RWPE2 (cell line): ENCODE measurements at places on chromosomes 1 and 21.

DNA sequence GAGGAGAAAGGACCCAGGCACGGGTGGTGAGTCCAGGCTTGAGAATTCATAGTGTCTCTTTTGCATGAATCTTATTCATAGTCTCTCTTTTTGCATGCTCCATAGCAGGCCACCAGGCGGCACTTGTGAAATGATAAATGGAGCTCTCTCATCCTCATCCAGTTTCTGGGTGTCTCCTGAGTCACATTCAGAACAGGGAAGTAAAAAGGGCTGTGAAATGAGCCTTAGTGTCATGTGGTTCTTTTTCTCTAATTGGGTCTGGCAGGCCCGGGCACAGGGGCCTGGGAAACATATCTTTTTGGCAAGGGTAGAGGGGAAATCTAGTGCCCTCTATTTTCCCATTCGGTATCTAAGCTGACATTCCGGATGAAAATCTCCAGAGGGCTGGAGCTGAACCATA, 19.1 kb upstream of the NCF2 start:
- no peak for DNase-seq

- DNase-seq = no peak
Observed at GRCh38 chr1:234584926-234585325, 25.1 kb downstream of the IRF2BP2 start.

DNA sequence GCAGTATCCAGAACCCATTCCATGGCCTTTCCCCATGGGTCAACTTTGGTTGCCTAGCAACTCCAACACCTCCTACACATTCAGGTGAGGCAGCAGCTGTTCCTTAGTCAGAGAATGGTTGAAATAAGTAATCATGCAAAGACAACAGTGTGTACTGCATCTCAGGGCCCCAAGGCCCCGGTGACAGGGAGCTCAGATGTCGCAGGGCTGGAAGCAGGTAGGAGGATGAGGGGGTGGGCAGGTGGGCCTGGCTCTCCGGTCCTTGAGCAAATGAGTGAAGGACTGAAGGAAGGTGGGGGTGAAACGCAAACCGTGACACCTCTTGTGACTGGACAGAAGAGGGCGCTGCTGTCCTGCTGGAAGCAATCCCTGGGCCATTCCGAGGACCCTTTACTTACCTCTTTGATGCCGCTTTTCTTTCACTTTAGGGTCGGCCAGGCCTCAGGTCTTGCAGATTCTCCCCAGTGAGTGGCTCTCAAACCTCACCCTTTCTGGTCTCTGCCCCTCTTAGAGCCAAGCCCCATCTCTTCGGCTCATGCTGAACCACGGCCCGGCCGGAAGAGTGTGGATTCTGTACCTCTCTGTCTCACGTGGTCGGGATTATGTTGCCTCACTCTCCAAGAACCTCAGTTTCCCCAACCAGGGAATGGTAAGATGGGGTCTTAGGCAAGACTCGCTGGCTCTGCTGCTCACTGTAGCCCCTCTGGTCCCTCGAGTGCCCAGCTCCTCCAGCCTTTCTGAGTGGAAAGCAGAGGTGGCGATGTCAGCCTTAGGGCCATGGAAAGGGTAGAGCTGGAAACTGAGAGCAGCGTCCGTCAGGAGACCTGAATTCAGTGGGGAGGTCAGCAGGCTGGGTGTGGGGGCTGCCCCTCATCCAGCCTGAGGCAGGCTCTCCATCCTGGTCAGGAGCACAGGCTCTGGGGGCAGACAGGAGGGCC, 5.6 kb upstream of the KCNA10 start:
- no peak for DNase-seq

DNA sequence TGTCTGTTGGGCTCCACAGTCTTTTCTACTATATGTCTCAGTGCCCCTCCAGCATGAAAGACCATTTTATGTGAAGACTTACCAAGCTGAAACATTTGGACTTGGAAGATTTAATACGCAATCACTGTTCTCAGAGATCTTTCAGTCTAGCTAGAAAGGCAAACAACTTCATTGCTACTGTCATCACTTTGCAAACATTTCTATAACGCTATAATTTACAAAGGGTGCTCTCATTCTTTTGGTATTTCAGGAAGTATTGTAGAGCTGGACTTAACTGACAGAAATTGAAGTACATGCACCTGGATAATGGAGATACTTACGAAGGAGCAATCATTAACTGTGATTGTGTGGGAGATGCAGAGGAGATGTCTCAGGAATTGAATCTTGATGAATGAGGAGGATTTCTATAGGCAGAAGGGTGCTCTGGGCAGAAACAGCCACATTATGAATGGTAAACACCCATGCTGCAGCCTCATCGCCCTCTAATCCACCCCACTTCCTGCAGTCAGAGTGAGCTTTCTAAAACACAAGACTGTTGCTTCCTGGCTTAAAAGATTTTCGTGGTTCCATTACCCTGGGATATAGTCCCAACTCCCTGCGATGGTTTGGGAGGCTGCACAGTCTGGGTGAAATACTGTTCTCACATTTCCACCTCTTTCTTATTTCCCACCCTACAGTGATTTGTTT, 75.1 kb upstream of the GNG12 start:
- no peak for DNase-seq

DNA sequence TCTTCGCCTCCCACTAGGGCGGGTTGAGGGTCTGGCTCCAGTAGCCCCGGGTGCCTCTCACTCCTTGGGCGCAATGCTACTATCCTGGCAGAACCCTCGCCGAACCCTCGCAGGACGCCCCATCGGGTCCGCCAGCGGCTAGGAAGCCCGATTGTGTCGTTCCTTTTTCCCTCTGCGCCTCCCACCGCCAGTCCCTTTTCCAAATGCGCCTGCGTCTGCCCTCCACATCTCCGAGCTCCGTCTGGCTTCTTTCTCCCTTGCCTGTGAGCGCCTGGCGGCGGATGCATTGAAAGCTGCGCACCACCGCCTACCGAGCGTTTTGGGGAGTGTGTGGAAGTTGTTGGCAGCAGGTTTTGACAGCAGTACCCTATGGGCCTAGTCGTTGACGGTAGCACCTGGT, 1.0 kb upstream of the DIRAS3 start:
- no peak for DNase-seq

DNA sequence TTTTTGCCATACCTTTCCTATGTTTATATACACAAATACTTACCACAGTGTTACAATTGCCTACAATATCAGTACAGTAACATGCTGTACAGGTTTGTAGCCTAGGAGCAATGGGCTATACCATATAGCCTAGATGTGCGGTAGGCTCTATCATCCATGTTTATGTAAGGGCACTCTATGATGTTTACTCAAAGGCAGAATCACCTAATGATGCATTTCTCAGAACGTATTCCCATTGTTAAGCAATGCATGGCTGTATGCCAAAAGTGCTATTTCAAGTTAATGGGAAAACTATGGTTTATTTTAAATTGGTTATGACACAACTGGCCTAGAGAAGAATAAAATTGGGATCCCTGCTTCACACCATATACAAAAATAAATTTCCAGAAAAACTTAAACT, 36.9 kb upstream of the DISP1 start:
- DNase-seq = no peak

GRCh38 chr21:35521293-35521692, 472.2 kb upstream of the RUNX1 start:
- DNase-seq = no peak

GRCh38 chr1:54716299-54717047, 812 bp downstream of the TTC4 start:
- DNase-seq = no peak

- no peak for DNase-seq
Observed at GRCh38 chr1:41296506-41296905, 54.4 kb upstream of the SCMH1 start.

DNA sequence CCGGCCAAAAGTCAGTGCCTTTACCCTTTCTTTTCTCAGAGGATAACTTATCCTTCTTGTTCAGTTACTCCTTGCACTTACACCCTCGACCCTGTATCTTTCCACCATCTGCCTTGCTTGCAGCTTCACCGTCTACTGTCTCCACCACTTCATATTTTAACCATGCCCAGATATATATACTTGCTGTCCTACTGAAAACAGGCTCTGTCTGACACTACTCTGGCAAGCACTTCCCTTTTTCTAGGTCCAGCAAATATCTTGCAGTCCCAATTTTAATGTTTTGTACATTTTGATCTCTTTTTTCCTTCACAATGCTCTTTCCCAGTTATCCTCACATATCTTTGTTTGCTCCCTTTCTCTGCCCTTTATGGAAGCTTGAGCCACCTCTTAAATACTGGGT, 308.6 kb downstream of the TPR start:
- no peak for DNase-seq

- no peak for DNase-seq
Observed at GRCh38 chr21:40496116-40496515, 350.8 kb downstream of the DSCAM start.

DNA sequence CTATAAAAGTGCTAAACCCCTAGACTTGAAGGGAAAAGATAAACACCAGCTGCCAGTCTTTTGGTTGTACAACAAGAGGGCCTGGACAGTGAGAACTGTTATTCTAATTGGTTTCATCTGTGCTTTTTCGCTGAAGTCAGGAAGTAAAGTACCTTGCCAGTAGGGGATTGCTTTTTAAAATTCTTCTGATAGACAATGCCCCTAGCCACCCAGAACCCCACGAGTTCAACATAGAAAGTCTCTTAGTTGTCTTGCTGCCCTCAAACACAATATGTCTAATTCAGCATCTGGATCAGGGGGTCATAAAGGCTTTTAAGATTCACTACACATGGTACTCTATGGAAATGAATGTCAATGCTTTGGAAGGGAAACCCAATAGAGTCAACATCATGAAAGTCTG, 289.2 kb downstream of the TBX15 start:
- no peak for DNase-seq

- no peak for DNase-seq
Observed at GRCh38 chr1:191368891-191369654, 789.2 kb upstream of the RGS18 start.

DNA sequence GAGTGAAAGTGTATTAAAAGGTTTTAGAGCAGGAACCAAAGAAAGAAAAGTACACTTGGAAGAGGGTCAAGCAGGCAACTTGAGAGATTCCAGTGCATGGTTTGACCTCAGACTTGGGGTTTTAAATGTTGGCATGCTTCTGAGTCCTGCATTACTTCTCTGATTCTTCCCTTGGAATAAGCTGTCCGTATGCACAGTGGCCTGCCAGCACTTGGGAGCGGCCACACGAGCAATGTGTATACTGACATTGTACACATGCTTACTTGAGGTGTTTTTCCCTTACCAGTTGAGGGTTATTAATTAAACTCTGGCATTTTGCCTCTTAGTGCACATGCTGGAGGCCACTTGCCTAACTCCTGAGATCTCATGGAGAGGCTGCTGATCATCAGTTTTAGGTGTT, 786.6 kb upstream of the RGS18 start:
- no peak for DNase-seq

- DNase-seq = no peak
Observed at GRCh38 chr21:45069085-45069484, 5.3 kb upstream of the ADARB1 start.

- DNase-seq = peak; percentile 19
Observed at GRCh38 chr1:41534181-41535076, 49.9 kb upstream of the EDN2 start.

- DNase-seq = no peak
Observed at GRCh38 chr1:55155522-55155921, 59.6 kb downstream of the USP24 start.

DNA sequence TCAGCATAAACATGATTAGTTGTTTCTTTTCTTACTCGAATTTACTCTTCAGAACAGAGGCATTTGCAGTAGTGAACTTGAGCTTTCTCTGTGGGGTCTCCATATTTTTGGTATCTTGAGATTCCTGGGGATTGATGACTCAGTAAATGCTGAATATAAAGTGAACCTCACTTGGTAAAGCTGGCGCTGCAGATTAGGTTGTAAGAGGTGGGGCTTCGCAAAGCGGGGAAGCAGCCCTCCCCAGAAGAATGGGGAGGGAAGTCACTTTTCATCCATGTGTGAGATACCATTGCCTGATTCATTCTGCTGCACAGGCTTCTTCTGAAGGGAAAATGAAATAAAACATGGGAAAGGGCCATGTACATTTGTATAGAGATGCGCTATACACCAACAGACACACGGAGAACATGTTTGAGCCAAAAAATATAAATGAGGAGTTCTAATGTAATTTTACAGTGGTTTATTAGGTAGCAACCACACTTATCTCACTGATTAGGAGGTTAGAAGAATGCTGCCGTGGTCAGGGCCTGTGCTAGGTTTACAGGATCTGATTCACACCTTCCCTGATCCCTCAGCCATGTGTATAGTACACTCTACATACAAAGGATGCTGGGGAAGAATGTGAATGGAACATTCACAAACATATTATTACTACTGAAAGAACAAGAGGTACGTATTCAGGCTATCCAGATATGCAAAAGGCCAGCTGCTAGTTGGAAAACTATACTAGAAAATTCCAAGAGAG, 63.5 kb downstream of the DNTTIP2 start:
- no peak for DNase-seq

GRCh38 chr1:59162665-59163064, 134.2 kb upstream of the FGGY start:
- no peak for DNase-seq
